Stimulated activated CD4-positive, alpha-beta T cell treated with anti-CD3 and anti-CD28 coated beads, Interleukin-2, amount 100 ng/mL, for 48 hours (primary cell): ENCODE measurements at places on chromosomes 7 and 10.

DNA sequence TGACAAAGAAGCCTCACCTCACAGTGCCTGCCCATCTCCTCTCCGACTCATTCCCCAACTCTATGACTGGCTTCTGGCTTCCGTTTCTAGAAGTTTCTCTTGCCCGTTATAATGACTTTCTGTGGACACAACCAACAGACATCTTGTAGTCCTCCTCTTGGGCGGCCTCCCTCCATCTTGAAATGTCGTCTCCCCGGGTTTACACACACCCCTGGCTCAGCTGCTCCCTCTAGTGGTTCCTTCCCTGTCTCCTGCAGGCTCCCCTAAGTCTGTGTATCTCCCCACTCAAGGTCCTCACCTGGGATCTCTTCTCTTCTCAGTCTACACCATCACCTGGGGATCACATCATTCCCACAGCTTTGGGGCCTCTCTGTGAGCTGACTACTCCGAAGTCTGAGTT, 123.4 kb upstream of the NEBL start:
- peak; percentile 33 for DNase-seq

DNA sequence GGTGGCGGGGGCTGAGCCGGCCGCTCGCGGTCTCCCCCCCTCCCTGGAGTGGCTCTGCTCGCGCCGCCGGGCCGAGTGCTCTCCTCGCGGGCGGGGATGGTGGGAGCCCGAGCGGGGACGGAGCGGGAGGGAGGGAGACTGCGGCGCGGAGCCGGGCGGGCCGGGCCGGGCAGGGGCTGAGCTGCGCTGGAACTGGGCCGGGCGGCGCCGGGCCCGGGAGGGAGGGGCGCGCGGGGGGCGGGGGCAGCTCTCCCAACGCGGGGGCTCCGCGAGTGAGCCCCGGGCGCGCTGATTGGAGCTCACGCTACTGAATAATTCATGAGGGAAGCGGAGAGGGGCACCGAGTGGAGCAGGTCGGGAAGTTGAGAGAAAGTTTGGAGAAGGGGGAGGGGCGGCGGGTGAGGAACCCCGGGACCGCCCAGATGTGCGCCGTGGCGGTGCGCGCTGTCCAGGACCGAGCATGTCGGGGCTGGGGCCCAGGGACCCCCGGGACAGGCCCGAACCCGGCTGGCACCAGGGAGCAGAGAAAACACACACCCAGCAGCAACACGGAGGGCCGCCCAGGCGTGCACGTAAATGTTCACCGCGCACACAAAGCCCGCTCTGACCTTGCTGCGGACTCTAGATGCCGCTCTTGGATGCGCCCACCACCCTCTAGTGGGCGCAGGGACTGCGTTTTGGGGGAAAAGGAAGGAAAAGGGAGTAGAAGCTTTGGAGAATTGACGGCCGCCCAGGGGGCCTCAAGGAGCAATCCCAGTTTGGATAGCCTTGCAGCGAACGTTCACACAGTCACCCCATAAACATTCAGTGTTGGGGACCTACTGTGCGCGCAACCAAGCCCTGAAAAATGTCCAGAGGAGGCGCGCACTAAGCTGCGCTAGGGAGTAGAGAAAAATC, at the start of gene EPHB4:
Gene EPHB4 (minus strand): TSS at position 194 of the 897 bp plus-strand sequence. CDS start 493 bp downstream, outside the sequence.
- DNase-seq: no peak

GRCh38 chr7:151558575-151558974, 38.9 kb upstream of the RHEB start:
- DNase-seq: no peak

GRCh38 chr7:6246251-6246917, 26.0 kb downstream of the CYTH3 start:
- DNase-seq: no peak

DNA sequence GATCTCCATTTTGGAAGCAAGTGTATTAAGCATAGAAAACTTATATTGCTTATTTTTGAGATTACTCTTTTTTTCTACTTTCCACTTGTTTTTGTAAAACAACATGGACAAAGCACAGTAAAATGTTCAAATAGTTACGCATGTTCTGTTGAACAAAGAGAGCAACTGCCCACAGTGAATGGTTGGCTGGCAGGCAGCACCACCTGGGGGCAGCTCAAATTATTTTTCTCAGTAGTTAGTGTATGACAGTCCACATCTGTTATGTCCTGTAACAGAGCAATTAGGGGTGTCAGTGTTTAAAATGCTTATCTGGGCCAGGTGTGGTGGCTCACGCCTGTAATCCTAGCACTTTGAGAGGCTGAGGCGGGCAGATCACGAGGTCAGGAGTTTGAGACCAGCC, 46.1 kb upstream of the CACUL1 start:
- no peak for DNase-seq

DNA sequence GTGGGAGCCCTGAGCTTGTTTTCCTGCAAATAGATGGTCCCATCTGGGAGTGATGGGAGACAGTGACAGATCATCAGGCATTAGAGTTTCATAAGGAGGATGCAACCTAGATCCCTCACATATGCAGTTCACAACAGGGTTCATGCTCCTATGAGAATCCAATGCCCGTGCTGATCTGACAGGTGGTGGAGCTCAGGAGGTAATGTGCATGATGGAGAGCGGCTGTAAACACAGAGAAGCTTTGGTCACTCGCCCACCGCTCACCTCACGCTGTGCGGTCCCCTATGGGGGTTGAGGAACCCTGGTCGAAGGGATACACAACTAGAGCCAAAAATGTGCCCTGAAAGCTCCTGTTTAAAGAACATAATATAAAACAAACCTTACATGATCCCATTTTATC, 88.5 kb upstream of the CREB5 start:
- DNase-seq: no peak

- peak; percentile 3 for DNase-seq
Measured at GRCh38 chr7:64618785-64619456, 47.0 kb upstream of the ZNF107 start.

- no peak for DNase-seq
Measured at GRCh38 chr10:133544506-133544905, 17.3 kb downstream of the CYP2E1 start.

- no peak for DNase-seq
Measured at GRCh38 chr10:102834143-102834542, 3.1 kb downstream of the CYP17A1 start.

DNA sequence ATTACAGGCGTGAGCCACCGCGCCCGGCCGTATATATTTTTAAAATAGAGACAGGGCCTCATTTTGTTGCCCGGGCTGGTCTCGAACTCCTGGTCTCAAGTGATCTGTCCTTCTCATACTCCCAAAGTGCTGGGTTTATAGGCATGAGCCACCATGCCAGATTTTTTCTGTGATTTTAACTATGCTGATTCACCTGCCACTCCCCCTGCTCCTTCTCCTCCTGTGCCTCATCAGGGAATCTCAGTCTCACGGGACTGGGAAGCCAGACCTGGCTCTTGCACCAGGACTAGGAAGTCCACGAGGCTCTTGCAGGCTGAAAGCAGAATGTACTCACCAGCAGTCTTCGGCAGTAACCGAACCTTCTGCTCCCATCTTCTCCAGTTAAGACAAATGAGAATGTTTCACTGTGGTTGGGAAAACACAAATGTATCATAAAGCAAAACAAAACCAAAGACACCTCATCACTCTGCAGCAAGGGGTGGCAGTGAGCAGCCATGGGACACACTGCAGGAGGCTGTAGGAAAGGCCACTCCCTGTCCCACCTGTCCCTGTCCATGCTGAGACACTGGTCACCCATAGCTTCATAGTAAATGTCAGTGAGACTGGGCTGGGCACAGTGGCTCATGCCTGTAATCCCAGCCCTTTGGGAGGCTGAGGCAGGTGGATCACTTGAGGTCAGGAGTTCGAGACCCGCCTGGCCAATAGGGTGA, 78.7 kb upstream of the MKRN1 start:
- no peak for DNase-seq

DNA sequence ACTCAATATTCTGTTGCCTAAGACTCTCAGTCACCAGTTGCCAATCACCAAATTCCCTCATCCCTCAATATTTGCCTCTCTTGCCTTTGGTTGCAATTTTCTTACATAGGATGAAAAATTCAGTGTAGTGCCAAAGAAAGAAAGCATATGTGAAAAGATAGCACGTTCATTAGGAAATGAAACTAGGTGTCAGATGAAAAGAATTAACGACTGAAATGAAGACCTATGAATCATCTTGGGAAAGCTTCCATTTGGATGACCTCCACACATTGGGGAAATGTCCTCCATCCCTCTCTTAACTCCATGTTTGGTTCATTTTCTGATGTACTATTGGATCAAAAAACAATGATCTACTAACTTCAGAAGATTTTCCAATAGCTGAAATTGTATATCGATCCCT, 145.1 kb upstream of the MEOX2 start:
- DNase-seq: no peak

GRCh38 chr10:32256613-32257437, 90.1 kb downstream of the EPC1 start:
- peak; percentile 68 for DNase-seq

DNA sequence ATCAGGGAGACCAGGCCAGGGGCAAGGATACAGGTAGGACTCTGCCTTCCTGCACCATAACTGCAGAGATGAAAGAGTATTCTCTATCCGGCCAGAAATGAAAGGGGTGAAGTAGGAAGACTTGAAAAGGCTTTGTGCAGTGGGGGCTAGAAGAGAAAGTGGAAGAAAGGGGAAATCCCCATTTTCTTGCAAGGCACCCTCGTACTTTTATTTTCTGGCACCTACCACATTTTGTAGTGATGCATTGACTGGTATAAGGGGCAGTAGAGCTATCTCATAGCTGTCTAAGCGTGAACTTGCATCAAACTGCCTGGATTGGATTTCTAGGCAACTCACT, 752 bp upstream of the CAMK2G start:
- DNase-seq: no peak

DNA sequence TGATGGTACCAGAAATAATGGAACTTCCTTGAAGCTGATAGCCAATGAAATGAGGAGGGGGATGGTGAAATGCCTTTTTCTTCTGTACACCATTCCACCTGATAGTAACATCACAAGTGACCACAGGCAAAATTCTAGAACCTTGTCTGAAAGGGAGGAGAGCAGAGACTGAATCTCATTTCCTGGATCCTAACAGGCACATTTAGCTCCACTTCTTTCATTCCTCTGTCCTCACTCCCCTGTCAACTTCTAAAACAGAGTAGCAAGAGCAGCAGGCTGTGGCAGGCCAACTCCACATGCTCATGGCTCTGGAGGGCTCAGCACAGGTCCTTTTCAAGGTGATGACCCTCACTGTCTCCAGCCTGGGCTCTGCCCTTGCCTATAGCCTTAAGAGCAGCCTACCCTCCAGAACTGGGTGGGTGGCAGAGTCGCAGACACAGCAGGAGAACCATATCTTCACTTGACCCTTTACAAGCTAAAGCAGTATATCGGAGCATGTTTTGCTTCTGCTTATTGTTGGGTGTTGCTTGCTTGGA, at the start of gene LRRC18:
Gene LRRC18 (minus strand): TSS at position 51 of the 536 bp plus-strand sequence. CDS start 25,685 bp downstream, outside the sequence.
- DNase-seq: no peak

DNA sequence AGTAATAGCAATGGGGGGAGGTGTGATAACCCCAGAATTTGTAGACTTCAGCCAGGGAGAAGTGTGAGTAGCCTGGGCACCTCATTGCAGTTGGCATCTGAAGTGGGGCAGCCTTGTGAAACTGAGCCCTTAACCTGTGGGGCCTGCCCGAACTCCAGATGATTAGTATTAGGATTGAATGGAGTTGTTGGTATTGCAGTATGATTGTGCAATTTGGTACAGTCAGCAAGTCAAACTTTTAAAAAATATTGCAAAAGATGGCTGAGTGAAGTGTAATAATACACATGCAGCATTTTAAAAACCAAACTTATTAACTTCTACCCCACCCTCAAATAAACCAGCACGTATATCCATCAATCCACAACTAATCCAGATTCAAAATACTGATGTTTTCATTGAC, 9.3 kb downstream of the RBM33 start:
- no peak for DNase-seq

DNA sequence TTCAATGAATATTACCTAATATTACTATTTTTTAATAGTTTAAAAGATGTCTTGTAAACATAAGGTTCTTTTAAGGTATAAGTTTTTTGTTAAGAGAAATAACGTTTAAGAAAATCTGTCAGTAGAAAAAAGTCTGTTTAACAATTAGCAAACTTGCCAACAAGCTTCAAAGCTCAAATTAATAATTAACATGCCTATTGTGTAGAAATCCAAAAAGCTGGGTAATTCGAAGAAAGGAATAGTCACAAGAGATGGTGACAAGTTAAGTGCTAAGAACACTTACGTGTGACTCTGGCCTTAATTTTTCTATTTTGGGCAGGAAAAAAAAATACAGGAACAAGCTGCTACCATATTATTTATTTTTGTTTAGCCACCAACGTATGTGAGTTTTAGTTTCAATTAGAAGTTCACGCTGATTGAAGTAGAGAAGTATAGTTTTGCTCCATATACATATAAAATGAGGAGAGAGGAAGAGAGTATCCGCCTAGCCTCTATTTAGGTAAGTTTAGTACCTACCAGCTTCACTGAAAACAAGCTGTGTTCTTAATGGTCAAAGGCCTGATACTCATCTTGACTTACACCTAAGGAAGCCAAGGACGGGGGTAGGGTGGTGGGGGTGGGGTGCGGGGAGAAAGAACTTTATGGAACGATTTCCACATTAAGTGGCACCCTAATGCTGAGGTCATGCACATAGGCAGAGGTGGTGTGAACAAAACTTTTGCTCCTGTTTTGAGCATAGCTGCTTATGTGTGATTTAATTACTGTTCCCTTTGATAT, 43.4 kb upstream of the AGBL3 start:
- no peak for DNase-seq

GRCh38 chr7:93117852-93118530, at the start of gene SAMD9:
Gene SAMD9, minus strand, starts transcription at chr7:93117979. Its CDS starts 11,882 bp downstream, at chr7:93106097.
- DNase-seq: peak; percentile 15
